ENCODE measurements at places on chromosomes 11 and 22.

- peak; percentile 69 for DNase-seq
Observed at GRCh38 chr22:22710719-22711531, 66.5 kb downstream of the GGTLC2 start.

- DNase-seq = no peak
Observed at GRCh38 chr11:6333095-6333494, 12.8 kb upstream of the CAVIN3 start.

DNA sequence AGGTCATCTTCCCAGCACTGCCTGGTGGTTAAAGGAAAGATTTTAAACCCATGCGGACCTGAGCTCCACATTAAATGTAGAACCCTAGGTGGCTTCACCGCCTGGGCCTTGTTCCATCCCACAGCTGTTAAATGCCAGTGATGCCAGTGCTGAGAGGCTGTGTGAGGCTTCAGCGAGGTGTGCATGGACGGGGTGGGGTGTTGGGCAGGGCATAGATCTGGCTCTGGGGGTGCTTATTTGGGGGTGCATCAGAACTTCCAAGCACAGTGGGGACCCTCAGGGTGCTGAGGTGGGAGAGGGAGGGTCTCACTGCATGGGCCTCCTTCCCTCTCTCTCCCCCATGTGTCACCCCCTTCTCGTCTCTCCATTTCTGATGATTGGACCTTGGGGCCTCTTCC lies 90.1 kb upstream of the B3GAT1 start:
- no peak for DNase-seq

GRCh38 chr11:93727985-93728791 lies 13.1 kb downstream of the TAF1D start:
- no peak for DNase-seq

DNA sequence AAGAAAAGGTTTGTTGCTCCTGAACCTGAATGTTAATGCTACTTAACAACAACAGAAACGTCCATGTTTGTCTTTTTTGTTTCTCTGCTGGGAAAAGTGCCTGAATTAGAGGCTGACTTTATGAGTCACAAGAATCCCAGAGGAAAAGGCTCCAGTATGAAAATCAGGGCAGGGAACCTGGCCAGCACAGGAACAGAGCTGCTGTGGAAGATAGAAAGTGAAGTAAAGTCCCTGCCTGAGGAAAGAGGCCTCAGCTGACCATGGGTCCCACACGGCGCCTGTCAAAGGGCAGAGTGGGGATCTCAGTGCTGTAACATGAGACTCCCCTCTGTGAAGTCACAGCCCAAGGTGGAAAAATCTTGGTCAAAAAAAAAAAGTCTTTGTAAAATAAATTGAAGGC lies 632.3 kb upstream of the CCDC90B start:
- no peak for DNase-seq

DNA sequence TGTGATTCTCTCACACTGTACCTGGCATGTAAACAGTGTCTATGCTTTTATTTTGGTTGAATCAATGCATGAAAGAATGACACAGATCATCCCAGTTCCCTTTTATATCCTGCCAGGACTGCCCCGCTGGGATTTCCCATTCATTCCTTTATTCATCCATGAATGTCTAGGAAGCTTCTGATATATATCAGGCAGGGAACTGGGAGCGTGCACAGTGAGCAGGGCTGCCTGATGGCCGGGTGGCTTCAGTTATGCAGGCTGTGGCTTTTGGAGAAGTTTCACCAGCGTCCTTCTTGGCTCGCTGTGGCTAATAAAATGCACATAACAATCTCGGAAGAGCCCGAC lies 789.0 kb downstream of the TBC1D22A start:
- DNase-seq = no peak

DNA sequence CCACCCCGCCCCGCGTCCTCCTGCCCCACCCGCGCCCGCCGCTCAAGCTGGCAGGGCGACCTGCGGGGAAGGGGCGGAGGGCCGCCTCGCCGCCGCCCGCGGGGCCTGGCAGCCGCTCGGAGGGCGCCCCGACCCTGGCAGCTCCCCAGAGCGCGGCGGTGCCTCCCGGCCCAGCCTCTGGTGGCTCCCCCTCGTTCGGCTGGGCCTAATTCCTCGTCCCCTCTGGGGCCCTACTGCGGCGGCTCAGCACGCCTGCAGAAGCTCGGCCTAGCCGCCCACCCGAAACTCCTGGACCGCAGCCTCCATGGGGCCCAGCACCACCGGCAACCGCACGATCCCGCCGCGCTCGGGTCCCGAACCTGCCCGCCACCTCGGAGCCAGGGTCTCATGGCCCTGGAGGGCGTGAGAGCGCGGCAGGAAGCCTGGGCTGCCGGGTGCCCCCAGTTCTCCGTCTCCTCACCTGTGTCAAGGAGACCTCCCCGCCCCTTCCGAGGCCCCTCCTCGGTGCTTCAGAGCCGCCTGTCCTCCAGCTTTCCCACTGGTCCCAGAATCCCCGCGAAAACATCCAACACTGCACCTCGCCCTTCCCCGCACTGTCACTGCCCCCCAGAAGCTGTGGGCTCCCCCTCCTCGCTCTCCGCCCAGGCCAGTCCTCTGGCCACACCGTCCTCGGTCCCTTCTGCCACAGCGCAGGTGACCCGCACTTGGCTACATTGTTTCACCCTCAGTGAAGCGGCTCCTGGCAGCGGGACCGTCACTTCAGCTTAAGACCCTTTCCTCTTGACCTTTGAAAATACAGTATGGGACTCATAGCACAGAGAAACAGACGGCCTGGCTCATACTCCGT lies 613 bp upstream of the GSC2 start:
- DNase-seq = no peak

DNA sequence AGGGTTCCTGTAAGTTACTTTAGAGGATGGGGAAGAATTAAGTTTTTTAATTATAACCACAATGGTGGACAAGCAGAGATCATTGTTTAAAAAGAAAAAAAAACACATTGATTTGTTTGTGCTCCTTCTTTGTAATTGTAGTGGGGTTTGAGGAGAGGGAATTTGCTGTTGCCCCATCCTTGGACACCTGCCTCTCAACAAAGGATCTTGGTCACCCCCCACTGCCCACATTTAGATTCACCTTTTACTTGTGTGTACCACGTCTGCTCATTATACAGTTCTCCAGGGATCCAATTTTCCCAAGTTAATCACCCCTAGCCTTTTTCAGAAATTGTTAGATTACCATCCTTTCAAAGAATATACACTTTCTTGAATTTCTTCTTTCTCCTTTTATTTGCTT lies 53.0 kb downstream of the DNAJC24 start:
- DNase-seq = no peak

- no peak for DNase-seq
Observed at GRCh38 chr11:3971756-3972404, 116.4 kb downstream of the STIM1 start.

- DNase-seq = no peak
Observed at GRCh38 chr11:80613655-80614054, 1172.8 kb upstream of the TENM4 start.

- DNase-seq = no peak
Observed at GRCh38 chr11:92939305-92939704, 30.1 kb upstream of the MTNR1B start.

DNA sequence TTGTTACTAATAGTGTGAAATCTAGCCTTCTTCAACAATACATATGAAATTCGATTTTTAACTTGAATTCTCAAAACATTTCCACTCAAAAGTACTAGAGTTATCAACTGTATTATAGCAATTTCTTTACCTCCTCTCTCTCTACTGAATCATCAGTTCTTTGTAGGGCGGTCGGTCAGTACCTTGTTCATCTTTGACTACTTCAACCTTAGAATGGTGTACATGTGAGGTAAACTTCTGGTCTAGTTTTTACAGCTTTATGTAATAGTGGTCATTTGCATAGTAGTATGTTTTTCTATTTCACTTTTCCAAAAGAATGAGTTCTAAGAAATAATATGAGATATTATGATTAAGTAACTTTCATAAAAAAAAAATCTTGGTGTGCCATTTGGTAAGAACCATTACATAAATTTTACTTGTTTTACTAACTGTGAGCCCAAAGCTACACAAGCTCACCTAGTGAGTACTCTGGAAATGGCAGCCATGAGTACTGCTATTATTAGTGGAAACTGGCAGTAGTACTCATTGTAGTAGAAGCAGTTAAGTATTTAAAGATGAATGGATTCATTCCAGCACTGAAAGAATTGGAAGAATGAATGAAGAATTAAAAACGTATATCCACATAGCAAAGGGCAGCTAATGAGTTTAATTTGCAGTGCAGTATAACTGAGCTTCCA lies 30.1 kb downstream of the SESN3 start:
- DNase-seq = no peak

All from activated CD4-positive, CD25-positive, alpha-beta regulatory T cell (primary cell).